ENCODE measurements at places on chromosomes 1 and 21.

DNA sequence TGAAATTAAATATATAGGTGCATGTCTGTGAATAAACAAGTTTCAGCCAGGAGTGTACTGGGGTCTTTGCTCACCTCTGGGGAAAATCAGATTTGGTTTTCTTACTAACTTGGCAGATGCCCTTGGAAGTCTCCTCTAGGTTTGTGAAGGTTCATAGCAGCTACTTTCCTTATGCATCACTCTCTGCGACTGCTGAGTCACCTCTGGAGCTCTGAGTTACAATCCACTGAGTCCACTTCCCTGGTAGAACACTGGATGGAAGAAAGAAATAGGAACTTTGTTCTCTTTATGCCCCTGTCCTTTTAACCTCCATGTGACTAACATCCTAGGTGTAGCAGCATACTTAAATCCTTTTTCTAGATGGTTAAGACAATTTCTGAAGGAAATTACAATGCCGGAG, 4.4 kb upstream of the FASLG start:
- no peak for DNase-seq

DNA sequence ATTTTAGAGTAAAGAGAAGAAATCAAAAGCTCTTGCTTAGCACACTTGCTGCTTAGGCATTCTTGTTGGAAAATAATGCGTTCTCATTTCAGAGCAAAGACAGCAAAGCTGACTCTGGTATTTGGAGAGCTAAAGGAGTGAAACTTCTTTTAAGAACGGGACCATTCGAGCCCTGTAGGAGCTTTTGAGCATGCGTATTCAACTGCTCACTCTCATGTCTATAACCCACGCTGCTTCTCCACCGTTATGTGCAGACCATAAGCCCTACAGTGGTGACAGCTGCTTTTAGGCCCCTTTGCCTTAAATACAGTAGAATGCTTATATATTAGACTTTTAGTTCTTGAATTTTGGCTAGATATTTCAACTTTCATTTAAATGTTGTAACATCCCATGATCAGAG, 214.2 kb upstream of the CACYBP start:
- no peak for DNase-seq

GRCh38 chr1:204261746-204262505, 48.1 kb upstream of the GOLT1A start:
- no peak for DNase-seq

DNA sequence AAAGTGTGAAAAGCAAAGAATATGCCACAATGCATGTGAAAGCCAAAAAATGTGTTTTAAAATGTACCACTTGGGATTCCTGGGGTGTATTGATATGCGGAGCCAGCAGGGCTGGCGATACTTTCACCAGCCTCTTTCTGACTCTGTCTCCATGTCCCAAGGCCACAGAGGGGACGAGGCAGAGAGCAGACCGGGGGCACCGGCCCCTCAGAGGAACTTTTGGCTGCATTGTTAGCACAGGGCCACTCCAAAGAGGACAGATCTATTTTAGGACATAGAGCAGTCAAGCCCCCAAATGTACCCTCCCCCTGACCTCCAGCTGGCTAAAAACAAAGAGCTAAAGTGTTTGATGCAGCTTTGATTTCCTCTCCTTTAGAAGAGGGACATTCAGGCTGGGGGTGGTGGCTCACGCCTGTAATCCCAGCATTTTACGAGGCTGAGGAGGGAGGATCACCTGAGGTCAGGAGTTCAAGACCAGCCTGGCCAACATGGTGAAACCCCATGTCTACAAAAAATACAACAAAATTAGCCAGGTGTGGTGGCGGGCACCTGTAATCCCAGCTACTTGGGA, 25.6 kb upstream of the ZNF436 start:
- DNase-seq: no peak

- no peak for DNase-seq
Observed at GRCh38 chr1:7435276-7436055, 335.6 kb upstream of the VAMP3 start.

DNA sequence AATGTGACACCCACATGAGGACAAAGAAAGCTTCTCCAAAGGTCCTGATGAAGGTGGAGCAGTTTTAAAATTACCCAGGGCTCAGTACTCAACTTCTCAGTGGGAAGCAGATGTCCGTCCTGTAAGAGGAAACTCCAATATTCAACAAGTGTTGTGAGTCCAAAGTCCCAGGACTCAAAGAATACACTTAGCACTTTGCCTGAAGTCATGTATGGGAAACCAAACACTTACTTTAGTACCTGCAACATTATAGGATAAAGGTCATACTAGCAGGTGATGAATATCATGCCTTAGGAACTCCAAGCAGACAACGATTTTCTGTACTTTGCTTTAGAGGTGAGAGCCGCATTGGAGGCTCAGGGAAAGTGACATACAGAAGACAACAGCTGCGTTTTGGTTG, 37.2 kb upstream of the ST6GALNAC3 start:
- no peak for DNase-seq
